ENCODE measurements at places on chromosomes 6 and 20.

DNA sequence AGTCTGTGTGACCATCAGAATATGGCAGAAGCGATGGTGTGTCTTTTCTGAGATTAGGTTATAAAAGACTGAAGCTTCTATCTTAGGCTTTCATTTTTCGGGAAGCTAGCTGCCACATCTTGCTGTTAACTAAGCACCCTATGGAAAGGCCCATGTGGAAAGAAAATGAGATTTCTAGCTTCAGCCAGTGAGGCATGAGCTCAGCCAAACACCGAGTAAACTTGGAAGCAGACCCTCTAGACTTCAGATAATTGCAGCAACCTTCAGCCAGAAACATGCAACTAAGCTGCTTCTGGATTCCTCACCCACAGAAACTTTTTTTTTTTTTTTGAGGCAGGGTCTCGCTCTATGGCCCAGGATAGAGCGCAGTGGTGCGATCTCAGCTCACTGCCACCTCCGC, 20.6 kb downstream of the LOC128125822 start:
- no peak for DNase-seq

GRCh38 chr20:58148891-58149290, 79.6 kb downstream of the ANKRD60 start:
- DNase-seq = no peak

GRCh38 chr6:3450888-3451287, 6.0 kb downstream of the SLC22A23 start:
- DNase-seq = no peak

- DNase-seq = no peak
Observed at GRCh38 chr6:37779902-37780628, 39.5 kb upstream of the ZFAND3 start.

DNA sequence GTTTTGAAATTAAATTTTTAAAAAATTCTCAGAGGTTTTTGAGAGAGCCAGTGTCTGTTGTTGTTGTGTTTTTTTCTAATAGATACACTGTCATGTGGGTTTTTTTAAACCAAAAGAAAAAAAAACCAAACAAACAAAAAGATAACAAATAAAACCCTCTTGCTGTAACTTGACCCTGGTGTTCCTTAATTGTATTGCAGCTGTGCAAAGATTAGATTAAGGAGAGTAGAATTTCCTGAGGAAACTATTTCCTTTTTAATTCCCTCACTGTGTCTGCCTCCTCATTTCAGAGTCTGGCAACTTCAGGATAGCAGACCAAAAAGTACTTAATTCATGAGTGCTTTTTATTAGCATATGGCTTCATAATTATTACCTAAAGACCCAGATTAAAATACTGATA, 281.9 kb downstream of the EPM2A start:
- no peak for DNase-seq

DNA sequence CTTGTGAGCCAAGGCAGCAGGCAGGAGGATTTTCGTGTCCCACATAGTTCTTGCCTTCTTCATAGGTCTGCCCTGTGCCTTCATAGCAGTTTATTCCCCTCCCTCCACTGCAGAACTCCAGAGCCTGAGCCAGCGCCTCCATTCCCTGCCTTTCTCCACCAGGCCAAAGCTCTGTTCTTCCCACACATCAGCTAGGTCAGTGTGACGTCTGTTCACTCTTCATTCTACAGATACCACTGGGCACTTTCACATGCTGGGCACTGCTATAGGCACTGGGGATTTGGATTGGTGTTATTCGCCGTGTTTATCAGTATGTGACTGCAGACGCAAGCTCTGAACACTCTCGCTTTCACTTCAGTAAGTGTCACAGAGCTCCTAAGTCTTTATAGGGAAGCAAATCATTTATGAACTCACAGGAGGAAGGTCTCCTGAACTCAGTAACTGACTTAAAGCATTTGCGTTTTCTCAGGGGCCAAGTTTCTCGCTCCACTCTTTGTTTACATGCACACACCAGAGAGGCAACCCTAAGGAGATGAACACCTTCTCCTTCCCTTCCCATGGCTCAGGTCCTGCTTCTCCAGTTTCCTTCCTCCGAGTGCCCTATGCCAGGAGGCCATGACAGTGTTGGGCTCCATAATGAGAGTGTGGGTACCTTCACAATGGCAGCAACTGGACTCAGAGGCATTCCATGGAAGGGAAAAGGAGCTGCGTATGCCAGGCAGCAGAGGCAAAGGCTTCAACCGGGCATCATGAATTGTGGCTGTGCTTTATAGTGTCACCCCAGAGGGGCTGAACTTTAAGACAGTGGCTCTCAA, 6.3 kb upstream of the APMAP start:
- DNase-seq = no peak

GRCh38 chr20:4808872-4809271, 87.2 kb downstream of the PRND start:
- DNase-seq = no peak
